ENCODE measurements at places on chromosomes 1 and 21.

DNA sequence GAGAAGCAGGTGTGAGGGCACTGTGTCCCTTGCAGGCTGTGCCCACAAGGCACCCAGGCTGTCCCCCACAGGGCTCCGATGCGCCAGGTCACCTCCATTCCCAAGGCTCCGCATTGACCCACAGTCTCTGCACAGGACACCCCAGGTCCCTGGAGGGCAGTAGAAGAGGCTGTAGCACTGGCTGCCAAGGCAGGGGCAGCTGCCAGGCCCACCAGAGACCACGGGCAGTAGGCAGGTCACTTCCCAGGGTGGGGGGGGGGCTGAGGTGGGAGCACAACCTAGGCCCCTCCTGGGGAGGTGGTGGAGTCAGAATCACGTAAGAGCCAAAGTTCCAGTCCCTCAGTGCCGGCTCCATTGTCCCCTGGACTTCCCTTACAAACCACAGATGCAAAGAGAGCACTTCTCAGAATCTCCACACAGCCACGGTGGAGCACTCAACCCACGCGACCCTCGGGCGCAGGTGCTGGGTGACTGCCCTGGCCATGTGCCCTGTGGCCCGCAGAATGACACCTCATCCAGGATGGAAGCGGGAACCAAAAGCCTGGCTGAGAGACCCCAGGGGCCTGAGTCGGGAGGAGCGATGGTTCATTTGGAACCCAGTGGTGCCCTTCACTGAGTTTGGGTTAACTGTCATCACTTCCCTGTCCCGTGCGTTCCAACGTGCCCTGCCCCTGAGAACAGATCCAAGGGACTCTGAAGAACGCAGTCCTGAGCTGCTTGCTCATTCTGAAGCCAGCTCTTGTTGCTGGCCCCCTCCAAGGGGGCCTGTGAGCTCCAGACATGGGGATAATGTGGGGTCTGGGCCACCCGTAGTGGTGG lies 69.7 kb upstream of the PDE9A start:
- DNase-seq: no peak

DNA sequence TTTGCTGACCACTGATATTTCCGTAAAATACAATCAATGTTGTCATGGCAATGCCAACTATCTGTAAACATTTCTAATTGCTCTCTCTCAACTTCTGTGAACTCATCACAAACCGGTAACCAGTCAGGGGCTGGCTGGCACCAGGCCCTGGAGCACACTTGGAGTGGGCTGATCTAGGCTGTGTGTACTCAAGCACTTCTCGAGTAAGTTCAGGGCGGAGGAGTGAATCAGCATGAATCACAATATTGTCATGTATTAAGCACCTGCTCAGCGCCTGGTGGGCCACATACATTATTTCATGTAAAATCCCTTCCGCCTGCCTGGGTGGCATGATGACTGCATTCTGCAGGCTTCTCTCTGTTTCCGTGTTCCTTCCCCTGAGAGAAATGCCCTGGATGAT lies 212.4 kb downstream of the FOXD2 start:
- peak; percentile 93 for DNase-seq

DNA sequence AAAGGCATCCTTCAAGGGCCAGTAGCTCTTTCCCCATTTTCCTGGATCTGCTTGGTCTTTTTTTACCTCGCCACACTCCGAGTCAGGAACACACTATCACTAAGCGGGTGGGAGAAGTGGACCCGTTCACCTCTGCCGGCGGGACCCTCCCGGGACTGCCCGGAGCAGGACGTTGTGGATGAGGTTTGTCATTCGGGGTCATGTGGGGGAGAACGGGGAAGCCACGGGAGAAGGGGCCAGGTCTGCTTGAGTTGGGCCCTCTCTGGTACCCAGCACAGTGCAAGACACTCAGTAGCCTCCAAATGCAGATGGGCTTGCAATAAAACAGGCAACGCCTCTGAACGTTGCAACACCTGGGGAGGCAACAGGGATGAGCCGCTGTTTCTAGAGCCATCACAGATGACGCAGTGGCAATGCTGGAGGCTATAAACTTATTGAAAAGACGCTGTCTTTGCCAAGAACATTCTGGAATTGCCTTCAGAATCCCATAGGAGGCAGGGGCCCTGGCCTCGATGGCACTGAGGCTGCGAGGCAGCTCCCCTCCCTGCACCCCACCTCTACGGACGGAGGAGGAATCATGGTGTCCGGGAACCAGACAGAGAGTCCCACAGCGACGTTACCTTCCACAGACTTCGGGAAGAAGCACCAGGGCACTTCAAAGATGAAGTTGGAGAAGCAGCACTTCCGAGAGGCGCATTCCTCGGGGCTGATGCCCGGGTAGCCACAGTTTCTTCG lies 3.8 kb downstream of the TFF2 start:
- DNase-seq: no peak

DNA sequence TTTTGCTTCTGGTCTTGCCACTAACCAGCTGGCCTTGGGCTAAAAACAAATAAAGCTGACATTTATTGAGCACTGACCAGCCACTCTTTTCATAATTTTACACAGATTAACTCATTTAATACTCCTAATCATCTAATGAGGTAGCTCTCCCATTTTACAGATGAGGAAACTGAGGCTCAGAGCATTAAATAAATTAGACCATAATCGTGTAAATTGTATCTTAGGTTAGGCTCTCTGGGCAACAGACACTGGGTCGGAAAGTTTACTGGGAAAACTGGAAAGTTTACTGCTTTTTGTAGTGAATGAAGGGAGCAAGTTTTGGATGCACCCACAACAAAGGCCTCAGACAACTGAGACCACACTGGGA lies 7.3 kb downstream of the BMP8B start:
- DNase-seq: no peak

DNA sequence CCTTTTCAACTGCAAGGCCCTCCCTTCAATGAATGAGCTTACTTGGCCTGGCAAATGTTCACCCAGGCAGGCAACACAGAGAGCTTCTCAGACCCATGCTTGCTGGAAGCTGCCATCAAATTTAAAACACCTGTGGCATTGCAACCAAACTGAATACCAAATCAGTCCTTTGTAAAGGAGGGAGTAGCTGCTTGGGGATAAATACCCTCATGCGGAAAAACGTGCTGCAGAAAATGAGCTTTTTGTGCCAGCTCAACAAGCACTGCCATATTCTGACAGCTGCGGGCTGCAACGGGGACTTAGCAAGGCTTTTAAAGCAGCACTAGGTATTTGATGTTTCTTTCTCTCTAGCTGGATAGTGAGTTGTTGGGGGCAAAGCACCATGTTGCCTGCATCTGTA lies 119.7 kb downstream of the PLPPR4 start:
- no peak for DNase-seq

DNA sequence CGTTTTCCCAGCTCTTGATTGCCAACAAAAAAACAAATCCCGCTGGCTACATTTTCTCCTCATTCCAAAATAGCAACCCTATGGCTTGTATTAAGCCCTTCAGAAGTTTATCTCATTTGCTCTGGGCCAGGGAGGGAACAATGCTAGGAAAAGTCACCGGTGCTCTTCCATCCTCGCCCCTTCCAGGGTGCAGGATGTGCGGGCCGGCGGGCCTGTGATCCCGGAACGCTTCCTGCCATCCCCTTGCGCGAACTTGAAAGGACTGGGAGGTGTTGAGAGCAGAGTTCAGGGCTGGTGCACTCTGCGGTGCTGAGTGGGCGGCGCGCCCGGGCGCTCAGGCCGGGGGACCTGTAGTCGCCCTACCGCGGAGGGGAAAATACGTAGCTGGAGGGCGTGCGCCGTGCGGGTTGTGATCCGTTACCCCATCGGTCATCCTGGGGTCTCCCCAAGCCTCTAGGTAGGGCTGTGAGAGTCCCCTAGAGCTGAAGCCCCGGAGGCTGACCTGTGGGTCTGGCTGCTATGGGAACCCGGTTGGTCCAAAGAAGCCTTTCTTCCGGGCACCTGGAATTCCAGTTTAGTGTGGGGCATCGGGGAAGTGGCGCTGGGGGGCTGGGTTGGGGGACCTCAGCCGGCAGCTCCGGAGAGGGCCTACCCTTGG lies 13.1 kb downstream of the NR5A2 start:
- no peak for DNase-seq

Data from LHCN-M2 (cell line).